ENCODE measurements at places on chromosomes 2 and 18. TPM values are rescaled to one million over a fixed set of nuclear protein-coding genes. Genes with fewer than 3 reads are reported as not detected.
A peak's percentile ranks its signal among the peaks of the same experiment; 100 is the strongest.

DNA sequence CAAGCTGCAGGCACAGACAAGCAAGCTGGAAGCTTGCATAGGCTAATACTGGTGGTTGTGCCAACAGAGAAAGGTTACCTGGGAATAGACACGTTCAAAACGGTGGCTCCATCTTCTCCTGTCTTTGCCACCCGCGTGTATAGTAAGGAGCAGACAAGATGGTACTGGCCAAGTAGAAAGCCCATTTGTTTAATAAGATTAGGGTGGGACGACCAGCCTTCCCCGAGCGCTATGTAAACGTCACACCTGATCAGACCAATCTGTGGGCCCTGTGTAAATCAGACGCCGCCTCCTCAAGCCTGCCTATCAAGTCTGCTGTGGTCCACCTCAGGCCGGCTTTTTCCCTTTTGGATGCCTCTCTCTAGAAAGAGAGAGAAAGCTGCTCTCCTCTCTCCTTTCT, 189.2 kb downstream of the LAMA1 start:
- no peaks in the 10 kb centered on the region for H3K4me1 ChIP-seq
- H3K27ac ChIP-seq: no peak overlapping the region
- no peak for ATAC-seq

- peaks cover 20% of the 10 kb centered on the region for H3K4me1 ChIP-seq
- peak; percentile 31 for ATAC-seq
- H3K27me3 ChIP-seq: no peaks in the 10 kb centered on the region
- H3K4me3 ChIP-seq: no peak overlapping the region
- H3K27ac ChIP-seq: peak overlapping the region; percentile 48
Measured at GRCh38 chr2:25062511-25062917, 20.6 kb downstream of the EFR3B start.

- peaks cover 19% of the 10 kb centered on the region for H3K4me1 ChIP-seq
- H3K4me3 ChIP-seq: no peak overlapping the region
- no peak overlapping the region for H3K27ac ChIP-seq
- H3K27me3 ChIP-seq: no peaks in the 10 kb centered on the region
- H3K36me3 ChIP-seq: no peaks in the 10 kb centered on the region
Measured at GRCh38 chr2:106565599-106565998, 78.4 kb downstream of the CD8B2 start.

DNA sequence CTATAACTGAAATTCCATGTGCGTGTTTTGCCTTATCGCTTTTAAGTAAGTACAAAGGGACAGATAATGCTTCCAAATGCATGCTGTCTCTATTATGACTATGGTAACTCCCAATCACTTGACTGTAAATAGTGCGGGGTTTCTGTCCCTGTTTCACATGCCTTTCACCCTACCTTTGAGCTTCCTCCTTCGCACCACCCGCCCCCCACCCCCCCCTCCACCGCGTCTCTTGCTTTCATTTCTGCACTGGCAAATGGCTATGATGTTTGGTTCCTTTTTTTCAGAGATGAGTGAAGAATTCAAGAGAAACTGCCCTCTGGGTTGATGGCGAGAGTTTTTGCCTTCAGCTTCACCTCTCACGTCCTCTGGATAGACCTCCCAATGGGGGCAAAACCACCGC, 25.0 kb upstream of the SPP2 start:
- H3K36me3 ChIP-seq: no peaks in the 10 kb centered on the region
- no peaks in the 10 kb centered on the region for H3K4me1 ChIP-seq
- no peak overlapping the region for H3K4me3 ChIP-seq
- no peak for ATAC-seq

- H3K4me1 ChIP-seq: peaks cover 12% of the 10 kb centered on the region
- no peak for ATAC-seq
- H3K4me3 ChIP-seq: no peak overlapping the region
- no peaks in the 10 kb centered on the region for H3K27me3 ChIP-seq
- no peak overlapping the region for H3K27ac ChIP-seq
Measured at GRCh38 chr2:135096665-135097446, 44.8 kb downstream of the RAB3GAP1 start.

- no peak overlapping the region for H3K27ac ChIP-seq
- peaks cover 43% of the 10 kb centered on the region for H3K27me3 ChIP-seq
- no peaks in the 10 kb centered on the region for H3K4me1 ChIP-seq
- H3K4me3 ChIP-seq: no peak overlapping the region
- ATAC-seq: no peak
Measured at GRCh38 chr2:240142256-240142775, 1.9 kb upstream of the OTOS start.

GRCh38 chr18:51527826-51528225, 330.3 kb upstream of the MEX3C start:
- H3K27me3 ChIP-seq: no peaks in the 10 kb centered on the region
- H3K4me1 ChIP-seq: no peaks in the 10 kb centered on the region
- no peak overlapping the region for H3K4me3 ChIP-seq
- no peak for ATAC-seq
- H3K36me3 ChIP-seq: no peaks in the 10 kb centered on the region

GRCh38 chr18:56270671-56271250, 367.6 kb downstream of the TXNL1 start:
- no peak overlapping the region for H3K27ac ChIP-seq
- no peak overlapping the region for H3K4me3 ChIP-seq
- no peak for ATAC-seq
- H3K4me1 ChIP-seq: no peaks in the 10 kb centered on the region

DNA sequence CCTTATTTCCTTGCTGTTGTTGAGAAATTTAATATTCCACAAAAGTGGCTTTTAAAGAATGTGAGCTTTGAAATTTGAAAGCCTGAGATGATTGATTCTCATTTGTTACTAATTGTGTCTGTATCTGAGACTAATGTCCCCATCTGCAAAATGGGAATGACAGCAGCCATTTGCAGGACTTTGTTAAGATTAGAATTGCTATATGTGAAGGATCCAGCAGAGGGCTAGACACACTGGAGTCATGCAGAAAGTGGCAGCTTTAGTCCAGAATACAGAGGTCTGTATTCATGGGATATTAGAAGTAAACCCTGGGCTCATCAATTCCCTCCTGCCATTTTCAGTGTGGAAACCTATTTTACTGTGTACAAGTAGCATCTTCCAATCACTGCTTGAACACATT, 296.5 kb upstream of the GYPC start:
- H3K27ac ChIP-seq: no peak overlapping the region
- no peaks in the 10 kb centered on the region for H3K4me1 ChIP-seq
- ATAC-seq: no peak
- no peak overlapping the region for H3K4me3 ChIP-seq

DNA sequence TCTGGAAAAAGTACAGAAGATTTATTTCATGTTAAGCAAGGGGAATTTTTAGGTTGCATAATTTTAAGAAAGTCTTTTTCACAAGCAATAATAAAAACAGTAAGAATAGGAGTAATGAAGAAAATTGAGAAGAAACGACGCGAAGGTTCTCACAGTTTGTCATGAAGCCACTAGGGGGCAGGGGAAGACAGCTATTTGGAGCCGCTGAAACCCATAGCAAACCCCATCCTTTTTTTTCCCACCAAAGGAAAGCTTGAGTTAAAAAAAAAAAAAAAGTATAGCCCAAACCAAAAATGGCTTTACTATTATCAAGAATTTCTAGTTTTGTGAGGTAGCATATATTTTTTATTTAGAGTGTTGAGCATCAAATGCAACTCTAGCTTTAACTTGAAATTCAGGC, 300.9 kb downstream of the PHLPP1 start:
- H3K27ac ChIP-seq: no peak overlapping the region
- H3K4me1 ChIP-seq: no peaks in the 10 kb centered on the region
- no peaks in the 10 kb centered on the region for H3K36me3 ChIP-seq
- H3K4me3 ChIP-seq: no peak overlapping the region
- ATAC-seq: peak; percentile 53

- H3K4me1 ChIP-seq: peaks cover 6% of the 10 kb centered on the region
- H3K4me3 ChIP-seq: no peak overlapping the region
- ATAC-seq: no peak
- H3K27ac ChIP-seq: no peak overlapping the region
- H3K36me3 ChIP-seq: no peaks in the 10 kb centered on the region
Measured at GRCh38 chr2:8581234-8581561, 100.7 kb upstream of the ID2 start.

GRCh38 chr2:105744909-105745853, at the start of gene NCK2:
NCK2 (plus strand) TSS chr2:105744912; CDS start chr2:105855064, 110,152 bp downstream.
- H3K4me3 ChIP-seq: peak within 1 kb of the TSS; percentile 88
- no peaks in the 10 kb centered on the region for H3K36me3 ChIP-seq
- ATAC-seq: peak; percentile 69
- peaks cover 22% of the 10 kb centered on the region for H3K4me1 ChIP-seq
- H3K27ac ChIP-seq: peak within 1 kb of the TSS; percentile 94
- H3K27me3 ChIP-seq: no peaks in the 10 kb centered on the region

DNA sequence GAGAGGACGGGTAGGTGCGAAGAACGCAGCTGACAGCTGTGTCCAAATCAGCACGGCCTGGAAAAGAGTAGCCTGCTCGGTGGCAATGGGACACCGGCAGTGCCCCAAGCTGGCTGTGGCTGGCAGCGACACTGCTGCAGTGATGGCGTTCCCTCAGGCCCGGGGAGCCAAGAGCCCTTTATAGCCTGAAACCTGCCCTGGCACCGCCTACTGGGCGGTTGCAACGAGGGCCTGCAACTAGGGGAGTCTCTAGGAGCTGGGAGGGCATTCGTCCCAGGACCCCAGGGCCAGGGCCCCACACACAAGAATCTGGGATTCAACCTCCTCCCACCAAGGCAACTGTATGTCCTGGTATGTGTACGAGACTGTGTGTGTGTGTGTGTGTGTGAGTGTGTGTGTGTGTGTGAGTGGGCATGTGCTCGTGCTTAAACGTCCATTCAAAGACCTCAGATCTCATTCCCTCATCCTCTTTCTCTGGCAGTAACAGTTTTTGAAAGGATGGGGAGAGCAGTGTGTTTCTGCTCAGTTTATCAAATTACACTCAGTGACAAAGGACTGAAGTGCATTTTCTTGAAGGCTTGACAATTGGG, 6.8 kb upstream of the CYP26B1 start:
- no peaks in the 10 kb centered on the region for H3K4me1 ChIP-seq
- ATAC-seq: no peak
- H3K27ac ChIP-seq: no peak overlapping the region
- no peaks in the 10 kb centered on the region for H3K36me3 ChIP-seq

- no peak overlapping the region for H3K4me3 ChIP-seq
- no peaks in the 10 kb centered on the region for H3K36me3 ChIP-seq
- no peaks in the 10 kb centered on the region for H3K4me1 ChIP-seq
- H3K27me3 ChIP-seq: peaks cover 23% of the 10 kb centered on the region
Measured at GRCh38 chr2:20168048-20168726, 56.7 kb downstream of the SDC1 start.

- peaks cover 34% of the 10 kb centered on the region for H3K36me3 ChIP-seq
- H3K27me3 ChIP-seq: no peaks in the 10 kb centered on the region
- H3K27ac ChIP-seq: no peak overlapping the region
- no peak for ATAC-seq
- H3K4me3 ChIP-seq: no peak overlapping the region
Measured at GRCh38 chr18:75290737-75291358, 80.3 kb downstream of the TSHZ1 start.

DNA sequence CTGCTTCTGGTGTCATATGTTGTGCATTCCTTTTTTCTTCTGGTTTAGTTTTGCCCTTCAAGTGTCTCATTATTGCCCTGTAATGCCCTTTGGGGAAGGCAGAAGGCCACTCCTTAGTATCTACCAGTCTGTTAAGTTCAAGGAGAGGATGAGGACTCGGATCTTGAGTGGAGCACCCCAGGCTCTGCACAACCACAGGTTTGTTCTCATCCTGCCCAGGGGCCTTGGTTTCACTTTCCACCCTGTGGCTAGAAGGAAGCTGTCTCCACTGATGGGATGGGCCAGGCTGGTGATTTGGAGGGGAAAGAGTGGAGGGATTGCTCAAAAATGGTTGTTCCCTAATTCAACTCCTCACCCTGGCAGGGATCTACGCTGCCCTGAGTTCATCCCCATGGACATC, 30.2 kb upstream of the RAB11FIP5 start:
- no peak overlapping the region for H3K27ac ChIP-seq
- H3K4me3 ChIP-seq: no peak overlapping the region
- no peaks in the 10 kb centered on the region for H3K4me1 ChIP-seq
- H3K27me3 ChIP-seq: peaks cover 5% of the 10 kb centered on the region

- ATAC-seq: no peak
- H3K27ac ChIP-seq: no peak overlapping the region
- no peaks in the 10 kb centered on the region for H3K4me1 ChIP-seq
- H3K36me3 ChIP-seq: no peaks in the 10 kb centered on the region
Measured at GRCh38 chr2:7929281-7929680, 752.6 kb upstream of the ID2 start.

DNA sequence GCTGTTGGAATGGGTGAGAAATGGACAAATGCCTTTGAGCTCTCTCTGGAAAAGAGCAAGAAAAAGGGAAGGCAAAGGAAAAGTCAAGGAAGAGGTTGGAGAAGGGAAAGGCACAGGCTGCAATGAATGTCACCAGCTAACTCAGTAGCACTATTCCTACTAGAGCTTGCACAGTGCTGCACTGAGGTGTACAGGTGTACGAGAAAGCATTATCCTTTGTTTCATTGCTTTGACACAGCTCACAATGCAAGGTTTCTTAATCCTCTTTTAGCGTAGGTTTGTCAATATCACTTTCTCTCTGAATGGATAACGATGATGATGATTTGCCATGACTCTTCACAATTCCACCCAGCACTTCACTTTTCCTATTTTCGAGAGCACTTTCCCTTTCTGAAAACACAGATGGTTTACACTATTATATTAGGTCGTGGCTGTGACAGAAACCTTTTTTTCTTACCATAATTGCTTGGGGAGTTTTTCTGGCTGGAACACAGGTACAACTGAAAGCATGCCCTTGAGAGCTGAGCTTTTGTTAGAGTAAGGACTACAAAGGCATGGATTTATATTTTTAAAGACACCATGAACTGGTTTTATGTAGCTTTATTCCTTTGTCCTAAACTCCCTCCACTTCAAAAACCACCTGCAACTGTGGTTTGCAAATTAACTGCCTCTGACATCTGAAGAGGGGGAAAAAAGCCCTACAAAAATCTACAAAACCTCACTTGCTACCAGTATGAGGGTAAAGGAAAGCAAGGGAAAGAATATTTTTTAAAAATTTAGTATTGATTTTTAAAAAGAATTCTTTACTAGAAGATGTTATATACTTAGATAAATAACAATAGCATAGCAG, 265.5 kb downstream of the TGIF1 start:
- no peaks in the 10 kb centered on the region for H3K27me3 ChIP-seq
- no peaks in the 10 kb centered on the region for H3K4me1 ChIP-seq
- no peak for ATAC-seq
- no peak overlapping the region for H3K4me3 ChIP-seq
- H3K27ac ChIP-seq: no peak overlapping the region

- H3K27ac ChIP-seq: no peak overlapping the region
- H3K4me3 ChIP-seq: no peak overlapping the region
- H3K4me1 ChIP-seq: no peaks in the 10 kb centered on the region
- H3K36me3 ChIP-seq: no peaks in the 10 kb centered on the region
Measured at GRCh38 chr2:8475349-8476031, 206.4 kb upstream of the ID2 start.

GRCh38 chr18:77271576-77272481, 22.2 kb downstream of the GALR1 start:
- no peak for ATAC-seq
- no peaks in the 10 kb centered on the region for H3K36me3 ChIP-seq
- H3K27ac ChIP-seq: no peak overlapping the region
- peaks cover 19% of the 10 kb centered on the region for H3K27me3 ChIP-seq

GRCh38 chr2:3024401-3024935, 353.1 kb downstream of the EIPR1 start:
- H3K36me3 ChIP-seq: no peaks in the 10 kb centered on the region
- no peak overlapping the region for H3K4me3 ChIP-seq
- no peak for ATAC-seq
- no peak overlapping the region for H3K27ac ChIP-seq
- peaks cover 6% of the 10 kb centered on the region for H3K27me3 ChIP-seq

KCNJ3 gene
- total RNA-seq: 1.8 TPM

CHRNG gene
- total RNA-seq: not detected

ELAC1 gene
- 14.2 TPM for total RNA-seq

G6PC2 gene
- not detected for total RNA-seq

GDF7 gene
- 12.5 TPM for total RNA-seq

DAPL1 gene
- 3.0 TPM for total RNA-seq

SERPINB11 gene
- not detected for total RNA-seq

FAM117B gene
- total RNA-seq: 9.7 TPM

IL1R2 gene
- 14.0 TPM for total RNA-seq

All from gastroesophageal sphincter (tissue), 4 donors.